ENCODE measurements at places on chromosomes 3 and 15.

DNA sequence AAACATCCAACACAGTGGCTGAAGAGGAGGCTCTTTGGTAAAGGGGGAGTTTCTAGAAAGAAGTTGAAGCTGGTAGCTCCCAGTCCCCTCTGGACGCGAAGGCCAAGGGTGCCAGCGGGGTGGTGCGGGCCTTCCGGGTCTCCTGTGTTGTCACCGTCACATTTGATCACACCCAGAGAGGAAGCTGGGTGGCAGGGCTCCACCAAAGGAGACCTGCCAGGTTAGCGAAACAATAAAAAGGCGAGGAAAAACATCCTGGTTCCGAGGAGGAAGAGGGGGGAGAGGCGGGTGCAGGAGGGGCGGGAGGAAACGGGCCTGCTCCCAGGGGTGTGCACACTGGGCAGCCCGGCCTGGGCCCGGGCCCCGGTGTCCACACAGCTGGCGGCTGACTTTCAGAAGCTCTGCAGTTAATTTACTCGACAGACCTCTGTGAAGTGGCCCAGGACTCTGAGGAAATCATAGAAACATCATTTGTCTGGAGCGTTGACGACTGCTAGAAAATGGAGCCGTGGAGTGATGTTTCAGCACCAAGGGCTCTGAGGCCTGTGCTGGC is 12.1 kb downstream of the HEG1 start:
- DNase-seq: no peak

DNA sequence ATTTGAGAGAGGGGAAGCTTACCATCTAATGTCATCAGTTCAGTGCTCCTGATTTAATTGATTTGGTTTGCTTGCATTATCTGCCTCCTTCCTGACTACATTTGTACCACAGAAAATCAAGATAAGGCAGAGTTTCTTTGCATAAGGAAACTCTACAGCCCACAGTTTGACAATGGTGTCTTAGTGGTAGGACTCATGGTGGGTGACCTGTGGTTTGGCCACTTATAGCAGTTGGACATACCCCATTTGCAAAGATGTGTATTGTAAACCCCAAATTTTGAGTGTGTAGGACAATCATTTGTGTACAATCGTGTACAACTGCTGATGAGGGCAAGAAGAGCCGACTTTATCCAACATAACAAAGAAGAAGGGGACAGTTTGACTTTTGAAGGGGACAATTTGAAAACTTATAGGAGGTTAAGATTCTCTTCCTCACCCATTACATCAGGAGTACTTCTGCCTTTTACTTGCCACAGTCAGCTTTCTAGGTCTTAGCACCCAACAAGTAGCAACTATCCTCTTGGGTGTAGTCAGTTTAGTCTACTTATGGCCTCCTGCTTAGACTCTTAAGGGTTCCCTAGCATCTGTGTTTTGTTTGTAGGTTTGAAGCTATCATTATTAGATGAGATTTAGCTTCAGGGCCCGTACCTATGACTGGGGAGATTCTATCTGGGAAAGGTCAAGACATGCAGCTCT is 6.2 kb downstream of the TGFBR2 start:
- no peak for DNase-seq

DNA sequence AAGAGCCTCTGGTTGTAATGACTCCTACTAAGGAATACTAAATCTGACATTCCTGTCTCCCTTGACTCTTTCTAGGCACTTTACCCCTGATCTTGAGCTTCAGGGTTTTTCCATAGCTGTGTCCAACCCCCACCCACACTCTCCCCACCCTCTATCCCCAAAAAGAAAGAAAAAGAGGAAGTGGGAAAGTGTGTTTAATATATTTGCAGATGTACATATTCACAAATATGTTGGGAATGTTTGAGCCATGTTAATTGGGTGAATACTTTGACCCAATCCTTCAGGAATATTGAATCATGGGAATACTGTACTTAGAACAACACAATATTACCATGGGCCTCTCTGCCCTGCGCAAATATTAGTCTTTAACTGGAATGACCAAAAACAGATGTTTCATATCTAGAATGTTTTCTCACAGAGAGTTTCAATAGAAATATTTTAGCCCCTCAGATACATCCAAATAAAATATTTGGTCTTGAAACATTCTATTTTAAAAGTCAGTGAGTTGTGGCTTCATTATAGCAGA is 19.8 kb upstream of the PFN2 start:
- DNase-seq: no peak

- no peak for DNase-seq
Observed at GRCh38 chr15:60391722-60392315, 6.0 kb downstream of the ANXA2 start.

- no peak for DNase-seq
Observed at GRCh38 chr3:37753428-37753827, 108.3 kb upstream of the CTDSPL start.

GRCh38 chr3:150761831-150762661 is 923 bp downstream of the SIAH2 start:
- DNase-seq: no peak

GRCh38 chr3:31743331-31744089 is 210.8 kb downstream of the STT3B start:
- no peak for DNase-seq

- no peak for DNase-seq
Observed at GRCh38 chr3:133135306-133135705, 97.1 kb downstream of the TMEM108 start.

DNA sequence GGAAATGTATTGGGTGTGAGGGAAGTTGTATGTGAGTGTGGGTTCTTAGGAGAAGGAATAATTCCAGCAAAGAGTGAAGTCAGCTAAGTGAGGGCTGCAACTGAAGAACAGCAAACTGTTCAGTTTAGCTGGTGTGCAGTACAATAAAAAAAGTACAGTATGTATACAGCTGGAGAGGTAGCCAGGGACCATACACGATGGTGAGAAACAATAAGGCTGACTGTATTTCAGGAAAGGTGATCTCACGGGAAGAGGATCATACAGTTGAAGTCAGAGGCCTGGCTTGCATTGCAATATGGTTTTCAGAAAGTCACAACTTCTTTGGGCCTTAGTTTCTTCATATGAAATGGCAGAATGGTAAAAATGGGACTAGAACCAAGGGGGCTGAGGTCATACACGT is 222.4 kb downstream of the NEK10 start:
- DNase-seq: no peak

GRCh38 chr15:100671858-100672543 is 69.6 kb downstream of the ASB7 start:
- no peak for DNase-seq

- DNase-seq: no peak
Observed at GRCh38 chr3:127152684-127153505, 40.0 kb upstream of the PRR23E start.

- DNase-seq: no peak
Observed at GRCh38 chr3:52006017-52006819, 10.5 kb upstream of the RPL29 start.

- no peak for DNase-seq
Observed at GRCh38 chr15:62951481-62951880, 91.1 kb upstream of the TPM1 start.

DNA sequence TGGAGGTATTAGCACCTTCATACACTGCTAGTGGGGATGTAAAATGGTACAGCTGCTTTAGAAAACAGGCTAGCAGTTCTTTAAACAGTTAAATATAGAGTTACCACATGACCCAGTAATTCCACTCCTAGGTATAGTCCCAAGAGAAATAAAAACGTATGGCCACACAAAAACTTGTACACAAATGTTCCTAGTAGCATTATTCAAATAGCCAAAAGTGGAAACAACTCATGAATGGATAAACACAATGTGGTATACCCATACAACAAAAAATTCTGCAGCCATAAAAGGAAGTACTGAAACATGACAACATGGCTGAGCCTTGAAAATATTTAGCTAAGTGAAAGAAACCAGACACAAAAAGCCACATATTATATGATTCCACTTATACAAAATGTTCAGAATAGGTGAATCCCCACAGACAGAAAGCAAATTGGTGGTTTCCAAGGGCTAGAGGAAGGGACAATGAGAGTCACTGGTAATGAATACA is 40.8 kb upstream of the KLF13 start:
- DNase-seq: no peak

GRCh38 chr3:156762631-156763185 is 63.4 kb upstream of the LEKR1 start:
- DNase-seq: no peak

DNA sequence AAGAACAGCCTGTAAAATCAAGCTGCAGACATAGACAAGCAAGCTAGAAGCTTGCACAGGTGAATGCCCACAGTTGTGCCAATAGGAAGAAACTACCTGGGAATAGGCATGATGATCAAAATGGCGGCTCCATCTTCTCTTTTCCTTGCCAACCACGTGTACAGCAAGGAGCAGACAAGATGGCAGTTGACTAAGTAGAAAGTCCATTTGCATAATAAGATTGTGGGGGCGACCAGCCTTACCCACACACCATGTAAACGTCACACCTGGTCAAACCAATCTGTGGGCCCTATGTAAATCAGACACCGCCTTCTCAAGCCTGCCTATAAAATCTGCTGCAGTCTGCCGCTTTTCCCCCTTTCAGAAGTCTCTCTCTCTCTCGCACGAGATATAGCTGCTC is 25.1 kb upstream of the ANKRD34C start:
- DNase-seq: no peak

GRCh38 chr15:87450314-87450713 is 806.2 kb downstream of the NTRK3 start:
- DNase-seq: no peak

GRCh38 chr15:101381671-101382212 is 86.7 kb upstream of the SNRPA1 start:
- no peak for DNase-seq

DNA sequence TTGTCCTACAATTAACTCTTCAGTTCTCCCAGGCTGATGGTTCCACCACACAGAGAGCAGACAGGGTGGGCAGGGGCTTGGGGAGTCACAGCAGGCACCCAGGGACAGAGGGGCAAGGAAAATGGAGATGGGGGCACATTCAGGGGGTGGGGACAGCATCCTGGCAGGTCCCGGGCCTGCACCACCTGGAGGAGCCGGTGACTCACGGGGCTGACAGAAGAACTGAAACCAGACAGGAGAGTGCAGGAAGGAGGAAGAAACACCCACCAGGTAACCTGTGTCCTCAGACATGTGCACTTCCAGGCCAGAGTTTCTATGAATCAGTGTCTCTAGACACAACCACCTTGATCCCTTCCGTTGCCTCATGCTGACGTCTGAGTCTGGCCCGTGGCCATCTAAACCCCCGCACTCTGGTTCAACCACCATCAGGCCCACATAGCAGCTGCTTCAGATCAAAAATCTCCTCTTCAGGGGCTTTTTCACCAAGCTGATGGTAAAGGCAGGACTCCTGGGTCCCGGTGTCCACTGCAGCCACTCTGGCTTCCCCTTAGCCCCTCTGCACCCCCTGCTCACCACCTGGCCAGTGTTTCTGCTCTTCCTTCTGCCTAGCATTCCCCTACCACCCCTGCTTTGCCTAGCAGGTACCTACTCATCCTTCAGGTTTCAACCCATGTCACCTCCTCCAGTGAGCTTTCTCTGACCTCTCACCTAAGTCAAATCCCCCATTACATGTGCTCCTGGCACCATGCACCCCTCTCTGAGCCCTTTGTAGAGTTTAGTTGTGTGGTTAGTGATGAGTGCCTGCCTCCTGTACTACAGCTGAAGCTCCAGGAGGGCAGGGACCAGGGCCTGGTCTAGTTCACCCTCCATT is 16.5 kb upstream of the CYP11A1 start:
- no peak for DNase-seq

DNA sequence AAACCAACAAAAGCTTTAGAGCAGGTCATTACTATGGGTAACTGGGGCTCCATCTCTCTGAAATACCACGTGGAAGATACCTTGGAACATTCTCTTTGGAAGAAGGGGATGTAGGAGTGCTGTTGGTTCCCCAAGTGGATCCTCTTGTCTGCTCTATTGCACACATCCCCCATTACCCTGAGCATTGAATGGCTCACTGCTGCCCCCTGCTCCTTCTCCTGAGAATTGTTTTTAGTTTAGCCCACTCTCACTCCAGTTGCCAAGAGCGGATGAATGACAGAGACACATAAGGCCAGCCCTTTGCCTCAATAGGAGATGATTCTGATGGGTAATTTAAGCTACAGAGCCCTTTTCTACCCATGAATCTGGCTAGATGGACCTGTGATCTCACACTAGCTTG is 135.6 kb upstream of the SUCLG2 start:
- DNase-seq: peak; percentile 20

- no peak for DNase-seq
Observed at GRCh38 chr3:133699903-133700302, 38.2 kb upstream of the TOPBP1 start.

DNA sequence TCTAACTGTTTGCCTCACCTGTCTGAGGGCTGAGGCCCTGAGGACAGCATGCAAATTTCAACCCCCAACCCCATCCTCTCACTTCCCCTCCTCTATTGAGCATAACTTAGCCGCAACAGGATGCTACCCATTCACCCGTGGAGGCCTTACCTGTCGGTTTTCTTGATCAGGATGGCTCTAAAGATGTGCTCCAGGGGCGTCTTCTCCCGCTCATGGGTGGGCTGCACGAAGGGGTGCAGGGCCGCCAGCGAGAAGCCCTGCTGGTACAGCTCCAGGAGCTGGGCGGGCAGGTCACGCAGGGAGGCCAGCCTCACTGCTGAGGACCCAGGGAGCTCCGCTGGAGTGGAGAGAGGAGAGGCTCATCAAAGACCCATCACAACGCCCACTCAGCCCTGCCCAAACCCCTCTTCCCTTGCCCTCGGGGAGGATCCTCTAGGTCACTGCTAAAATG is 79.8 kb downstream of the RFTN1 start:
- DNase-seq: no peak

Data from stimulated activated CD4-positive, alpha-beta T cell treated with anti-CD3 and anti-CD28 coated beads, Interleukin-15, amount 100 ng/mL, for 1 hour (primary cell).